ENCODE measurements at places on chromosomes 7 and 10.
A peak's percentile ranks its signal among the peaks of the same experiment; 100 is the strongest.

- no peak for DNase-seq
Observed at GRCh38 chr7:147519062-147519461, 1071.5 kb upstream of the C7orf33 start.

DNA sequence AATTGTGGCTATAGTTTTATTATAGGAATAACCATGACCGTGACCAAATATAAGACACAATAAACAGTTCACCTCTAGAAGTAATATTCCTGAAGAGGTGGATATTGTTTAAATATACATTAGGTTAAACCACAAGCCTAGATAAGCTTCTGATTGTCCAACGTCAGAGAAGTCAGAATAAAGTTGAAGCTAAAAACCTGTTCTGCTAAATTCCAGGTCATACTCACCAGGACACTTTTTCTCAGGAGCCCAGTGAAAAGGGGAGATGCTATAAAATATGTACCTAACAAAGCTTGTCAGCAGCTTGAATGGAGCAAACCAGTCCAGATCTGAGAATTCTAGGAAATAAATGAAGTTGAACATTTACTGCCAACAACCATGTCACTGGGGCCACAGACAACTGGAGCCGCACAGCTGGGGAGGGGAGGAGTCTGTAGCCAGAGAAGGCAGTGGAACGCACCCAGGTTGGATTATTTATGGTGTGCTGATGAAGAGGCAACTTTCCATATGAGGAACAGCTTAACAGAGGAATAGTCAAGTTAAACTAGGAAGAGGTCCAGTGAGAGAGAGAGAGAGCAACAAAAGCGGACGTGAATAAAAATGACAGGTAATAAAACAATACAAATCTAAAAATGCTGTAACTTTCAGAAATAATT, 191.1 kb downstream of the ZNF438 start:
- no peak for DNase-seq

DNA sequence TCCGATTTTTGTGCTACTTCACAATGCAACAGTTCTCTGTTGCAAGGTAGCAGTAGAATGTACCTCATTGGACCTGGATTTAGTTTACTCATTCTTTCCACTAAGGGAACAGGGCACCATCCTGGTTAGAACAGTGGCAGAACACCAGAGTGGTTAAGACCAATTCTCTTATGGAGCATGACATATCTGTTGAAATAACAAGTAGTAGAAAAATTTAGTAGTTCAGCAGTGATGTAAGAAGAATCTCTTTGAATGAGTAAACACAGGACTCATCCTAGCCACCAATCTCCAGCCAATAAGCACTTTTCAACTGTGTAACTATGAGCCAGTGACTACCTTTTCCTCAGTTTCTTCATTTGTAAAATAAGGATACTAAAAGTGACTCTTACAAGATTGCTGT, 2.4 kb downstream of the ANKRD22 start:
- no peak for DNase-seq

GRCh38 chr7:118080947-118081346, 103.0 kb upstream of the LSM8 start:
- DNase-seq: no peak

DNA sequence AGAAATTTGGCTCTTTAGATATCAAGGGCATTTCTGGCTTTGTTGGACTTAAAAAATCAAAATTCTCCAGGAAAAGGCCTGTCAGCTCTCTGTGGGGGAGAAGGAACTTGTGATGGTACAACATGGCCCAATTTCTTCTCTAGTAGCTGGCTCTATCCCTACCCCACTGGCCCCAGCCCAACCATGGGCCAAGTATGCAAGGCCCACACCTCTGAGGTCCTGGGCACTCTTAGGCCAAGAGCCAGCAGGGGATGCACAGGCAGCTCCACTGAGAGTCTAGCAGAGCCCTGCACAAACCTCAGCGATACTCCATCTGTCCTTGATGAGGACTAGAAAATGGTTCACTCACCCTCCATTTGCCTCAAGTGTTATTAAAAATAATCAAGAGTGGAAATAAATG, 261.2 kb downstream of the C7orf25 start:
- no peak for DNase-seq

DNA sequence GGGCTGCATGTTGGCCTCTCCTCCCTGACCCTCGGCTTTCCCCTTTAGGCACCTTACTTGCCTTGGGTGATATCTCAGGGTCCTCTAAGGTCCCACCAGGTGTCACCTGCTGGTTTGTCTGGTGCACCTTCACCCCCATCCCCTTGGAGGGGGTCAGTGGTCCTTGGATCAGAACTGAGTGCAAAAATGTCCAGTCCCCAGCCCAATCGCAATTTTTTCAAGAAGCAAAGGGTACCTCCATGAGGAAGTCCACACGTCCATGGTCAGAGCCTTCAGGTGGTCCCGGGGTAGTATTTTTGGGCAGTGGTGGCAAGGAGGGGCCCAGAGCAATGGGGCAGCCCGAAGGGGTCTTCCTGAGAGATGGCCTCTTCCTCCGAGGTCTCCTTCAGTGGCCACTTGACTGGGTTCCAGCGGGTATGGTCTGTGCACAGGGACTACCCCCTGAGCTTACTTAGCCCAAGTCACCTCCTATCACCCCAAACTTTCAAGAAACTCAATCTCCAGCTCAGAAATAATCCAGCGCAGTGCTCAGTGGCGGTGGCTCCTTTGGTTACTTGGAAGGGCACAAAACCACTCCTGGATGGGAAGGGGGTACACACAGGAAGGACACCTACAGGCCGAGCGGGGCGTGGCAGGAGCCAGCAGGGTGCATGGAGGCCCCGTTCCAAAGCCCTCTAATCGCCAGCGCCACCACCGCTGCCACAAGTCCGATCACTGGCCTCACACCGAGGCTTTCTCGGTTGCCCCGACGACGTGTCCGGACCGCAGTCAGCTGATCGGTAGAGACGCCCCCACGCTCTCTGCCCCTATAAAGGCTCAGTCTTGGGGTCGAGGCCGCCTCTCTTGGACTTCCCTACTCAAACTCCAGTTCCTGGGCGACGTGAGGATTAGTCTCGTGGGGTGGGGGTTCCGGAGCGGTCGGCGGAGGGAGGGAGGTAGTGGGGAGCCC, 4.5 kb downstream of the SAP25 start:
- DNase-seq: peak; percentile 34

DNA sequence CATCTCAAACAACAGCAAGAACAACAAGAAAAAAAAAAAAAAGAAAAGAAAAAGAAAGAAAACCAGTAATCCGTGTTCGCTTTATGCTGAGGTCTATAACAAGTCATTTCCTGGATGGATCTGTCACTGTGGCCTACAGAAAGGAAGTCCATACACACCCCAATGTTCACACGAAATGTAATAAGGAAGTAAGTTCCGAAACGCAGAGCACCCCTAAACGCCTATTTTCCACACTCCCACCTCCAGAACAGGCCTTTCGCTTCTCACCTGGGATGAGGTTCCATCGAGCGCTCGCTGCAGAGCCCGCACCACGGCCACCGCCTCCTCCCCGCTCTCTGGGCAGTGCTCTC, 735 bp downstream of the ZNF394 start:
- DNase-seq: peak; percentile 1

GRCh38 chr7:46859963-46860475, 721.9 kb downstream of the TNS3 start:
- no peak for DNase-seq

DNA sequence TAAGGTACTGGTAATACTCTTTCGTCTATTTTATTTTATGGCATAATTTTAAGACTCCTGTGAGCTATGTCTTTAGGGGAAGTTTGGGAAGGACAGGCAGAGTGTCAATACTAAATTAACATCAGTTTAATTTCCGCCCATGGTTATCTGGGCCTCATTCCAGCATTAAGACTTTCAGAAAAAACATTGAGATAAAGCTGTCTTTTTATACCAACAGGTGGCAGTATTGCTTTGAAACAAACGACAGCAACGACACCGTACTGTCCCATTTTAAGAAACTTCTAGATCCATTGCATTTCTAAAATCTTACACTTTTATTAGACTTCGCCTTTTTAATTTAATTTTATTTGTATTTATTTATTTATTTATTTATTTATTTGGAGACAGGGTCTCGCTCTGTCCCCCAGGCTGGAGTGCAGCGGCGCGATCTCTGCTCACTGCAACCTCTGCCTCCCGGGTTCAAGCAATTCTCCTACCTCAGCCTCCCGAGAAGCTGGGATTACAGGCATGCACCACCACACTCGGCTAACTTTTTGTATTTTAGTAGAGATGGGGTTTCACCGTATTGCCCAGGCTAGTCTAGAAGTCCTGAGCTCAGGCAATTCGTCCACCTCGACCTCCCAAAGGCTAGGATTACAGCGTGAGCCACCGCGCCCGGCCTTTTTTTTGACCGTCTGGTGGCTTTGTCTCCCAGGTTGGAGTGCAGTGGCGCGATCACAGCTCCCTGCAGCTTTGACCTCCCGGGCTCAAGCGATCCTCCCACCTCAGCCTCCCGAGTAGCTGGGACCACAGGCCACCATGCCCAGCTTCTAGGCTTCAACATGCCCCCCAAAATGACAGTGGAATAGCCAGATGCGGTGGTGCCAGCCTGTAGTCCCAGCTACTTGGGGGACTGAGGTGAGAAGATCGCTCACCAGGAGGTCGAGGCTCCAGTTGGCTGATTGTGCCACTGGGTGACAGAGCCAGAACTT, 78.7 kb upstream of the C1GALT1 start:
- no peak for DNase-seq

GRCh38 chr10:116168329-116168728, 104.7 kb downstream of the GFRA1 start:
- DNase-seq: no peak

DNA sequence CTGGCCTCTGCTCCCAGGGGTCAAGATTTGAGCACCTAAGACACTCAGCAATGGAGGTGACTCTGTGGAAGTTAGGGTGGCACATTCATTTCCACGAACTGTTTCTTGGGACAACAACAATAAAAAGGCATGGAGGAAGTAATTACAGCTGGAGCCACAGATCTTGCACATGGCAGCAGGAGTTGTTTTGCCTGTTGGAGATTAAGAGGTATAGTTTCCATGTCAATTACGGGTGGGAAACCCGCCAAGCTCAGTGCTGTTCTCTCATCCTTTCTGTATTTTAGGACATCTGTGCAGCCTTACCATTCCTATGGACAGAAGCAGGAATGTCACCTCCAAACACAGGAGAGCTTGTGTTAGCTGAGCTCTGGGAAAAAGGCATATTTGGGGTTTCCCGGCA, 201.2 kb downstream of the SNX10 start:
- no peak for DNase-seq

- DNase-seq: no peak
Observed at GRCh38 chr10:70849582-70850016, 33.9 kb downstream of the SGPL1 start.

DNA sequence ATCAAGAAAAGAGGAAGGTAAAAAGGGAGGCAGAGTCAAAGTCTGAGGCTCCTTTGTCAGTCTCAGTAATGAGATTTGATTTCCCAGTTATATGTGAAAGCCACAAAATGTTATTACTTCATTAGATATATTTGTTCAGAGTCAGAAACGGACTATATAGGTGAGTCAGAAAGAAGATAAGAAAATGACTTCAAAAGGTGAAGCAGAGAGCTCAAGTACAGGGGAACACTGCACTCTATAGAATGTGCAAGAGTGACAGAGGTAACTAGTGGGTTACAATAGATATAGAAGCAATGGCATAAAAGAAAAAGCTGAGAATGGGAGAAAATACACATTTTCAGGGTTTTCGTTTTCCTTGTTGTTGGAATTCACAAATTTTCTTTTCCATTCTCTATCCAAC, 43.3 kb downstream of the DGKB start:
- no peak for DNase-seq

GRCh38 chr7:35448486-35448885, 194.6 kb upstream of the TBX20 start:
- DNase-seq: no peak

GRCh38 chr10:74841265-74841973, 15.0 kb downstream of the KAT6B start:
- no peak for DNase-seq

DNA sequence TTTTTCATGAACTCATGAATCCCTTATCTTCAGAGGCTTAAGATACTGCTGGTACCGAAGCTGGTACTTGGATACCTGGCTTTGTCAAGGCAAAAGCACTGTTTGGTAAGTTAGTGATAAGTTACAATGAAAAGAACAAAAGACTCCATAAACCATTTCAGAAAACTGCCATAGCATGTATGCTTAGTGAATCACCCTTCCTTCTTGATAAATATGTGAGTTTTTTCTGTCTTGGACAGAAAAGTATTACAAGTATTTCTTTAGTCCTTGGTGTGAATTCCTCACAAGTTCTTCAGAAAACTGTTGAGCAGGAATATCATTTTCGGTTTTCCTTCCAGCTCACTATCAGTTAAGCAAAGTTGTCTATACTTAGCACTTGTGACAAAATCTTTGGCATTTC, 25.6 kb downstream of the PUS7 start:
- no peak for DNase-seq

- DNase-seq: no peak
Observed at GRCh38 chr7:113548561-113548960, 370.2 kb downstream of the PPP1R3A start.

DNA sequence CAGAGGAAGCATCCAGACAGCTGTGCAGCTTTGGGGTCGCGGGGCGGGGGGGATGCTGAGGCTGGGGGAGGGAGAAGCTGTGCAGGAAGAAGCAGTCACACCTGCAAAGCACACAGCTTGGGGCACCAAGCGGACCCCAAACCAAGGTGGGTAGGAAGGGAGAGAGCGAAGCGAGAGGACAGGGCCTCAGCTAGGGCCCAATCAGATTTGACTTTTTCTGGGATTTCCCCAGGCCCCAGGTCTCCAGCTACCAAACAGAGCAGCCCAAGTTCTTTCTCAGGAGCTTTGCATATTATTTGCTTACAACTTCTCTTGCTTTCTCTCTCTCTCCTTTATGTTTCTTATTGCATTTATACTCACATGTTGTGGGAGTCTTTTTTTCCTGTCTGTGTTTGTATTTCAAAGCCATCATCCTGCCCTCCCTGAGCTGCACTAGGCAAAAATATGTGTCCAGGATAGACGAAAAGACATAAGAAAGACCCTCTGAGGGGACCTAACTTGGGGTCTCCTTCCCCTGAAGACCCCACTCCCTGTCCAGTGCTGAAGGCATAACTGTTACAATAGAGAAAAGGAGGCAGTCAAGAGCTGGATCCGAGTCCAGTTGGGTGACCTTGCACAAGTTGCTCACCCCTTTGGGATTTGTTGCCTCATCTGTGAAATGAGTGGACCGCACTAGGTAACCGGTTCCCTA, 50.6 kb upstream of the SMNDC1 start:
- no peak for DNase-seq

- no peak for DNase-seq
Observed at GRCh38 chr7:30181736-30182522, 47.1 kb downstream of the MTURN start.

Data from activated T-helper 1 cell treated with Interleukin-2 at 50 U/mL for 16 hours (primary cell).